ENCODE measurements at places on chromosomes 3 and 15.

GRCh38 chr15:66842710-66843441 lies 140.8 kb downstream of the SMAD6 start:
- peak; percentile 91 for DNase-seq

- DNase-seq: no peak
Observed at GRCh38 chr3:38147421-38147820, 9.0 kb downstream of the MYD88 start.

GRCh38 chr3:62329971-62330370 lies 43.4 kb downstream of the FEZF2 start:
- DNase-seq: no peak

- DNase-seq: no peak
Observed at GRCh38 chr3:33521736-33522135, 81.5 kb upstream of the UBP1 start.

- DNase-seq: no peak
Observed at GRCh38 chr3:156180077-156180476, 59.7 kb downstream of the KCNAB1 start.
